Activated T-cell treated with anti-CD3 and anti-CD28 coated beads for 4 hours (primary cell): ENCODE measurements at places on chromosomes 4 and X.

DNA sequence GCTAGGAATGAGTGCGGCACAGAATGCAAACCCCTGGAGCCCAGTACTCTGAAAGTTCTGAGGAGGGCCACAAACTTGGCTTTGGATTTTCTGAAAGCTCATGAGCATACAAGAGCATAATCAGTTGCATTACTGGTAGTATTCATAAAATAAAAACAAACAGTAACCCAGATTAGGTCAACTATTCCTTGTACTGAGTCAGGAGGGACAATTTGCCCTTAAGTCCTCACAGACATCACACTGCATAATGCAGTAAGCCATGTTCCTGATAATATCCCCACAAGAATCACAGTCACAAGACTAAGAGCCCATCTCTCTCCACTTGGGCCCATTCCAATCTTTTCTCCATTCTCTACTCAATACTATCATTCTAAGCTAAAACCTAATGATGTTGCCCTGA lies 126.9 kb upstream of the NEIL3 start:
- DNase-seq, result no peak

GRCh38 chrX:33207056-33207455 lies 4.3 kb downstream of the DMD start:
- no peak for DNase-seq

DNA sequence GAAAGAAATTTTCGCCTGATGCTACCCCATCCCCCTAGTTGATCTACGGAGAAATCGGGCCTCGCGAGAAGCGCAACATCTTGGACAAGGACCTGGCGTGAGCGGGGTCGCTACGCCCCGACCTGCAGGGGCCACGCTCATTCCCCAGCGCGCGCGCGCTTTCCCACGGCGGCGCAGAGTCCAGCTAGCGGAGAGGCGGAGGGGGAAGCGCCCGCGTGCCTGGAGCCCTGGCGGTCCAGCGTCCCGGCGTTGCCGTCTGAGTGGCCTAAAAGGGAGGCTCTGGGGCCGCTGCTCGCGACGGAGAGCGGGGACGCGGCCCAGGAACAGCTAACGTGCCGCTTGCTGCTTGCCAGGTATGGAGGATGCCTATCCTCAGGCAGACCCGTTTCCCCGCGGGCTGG lies 6.0 kb upstream of the SOX3 start:
- no peak for DNase-seq

DNA sequence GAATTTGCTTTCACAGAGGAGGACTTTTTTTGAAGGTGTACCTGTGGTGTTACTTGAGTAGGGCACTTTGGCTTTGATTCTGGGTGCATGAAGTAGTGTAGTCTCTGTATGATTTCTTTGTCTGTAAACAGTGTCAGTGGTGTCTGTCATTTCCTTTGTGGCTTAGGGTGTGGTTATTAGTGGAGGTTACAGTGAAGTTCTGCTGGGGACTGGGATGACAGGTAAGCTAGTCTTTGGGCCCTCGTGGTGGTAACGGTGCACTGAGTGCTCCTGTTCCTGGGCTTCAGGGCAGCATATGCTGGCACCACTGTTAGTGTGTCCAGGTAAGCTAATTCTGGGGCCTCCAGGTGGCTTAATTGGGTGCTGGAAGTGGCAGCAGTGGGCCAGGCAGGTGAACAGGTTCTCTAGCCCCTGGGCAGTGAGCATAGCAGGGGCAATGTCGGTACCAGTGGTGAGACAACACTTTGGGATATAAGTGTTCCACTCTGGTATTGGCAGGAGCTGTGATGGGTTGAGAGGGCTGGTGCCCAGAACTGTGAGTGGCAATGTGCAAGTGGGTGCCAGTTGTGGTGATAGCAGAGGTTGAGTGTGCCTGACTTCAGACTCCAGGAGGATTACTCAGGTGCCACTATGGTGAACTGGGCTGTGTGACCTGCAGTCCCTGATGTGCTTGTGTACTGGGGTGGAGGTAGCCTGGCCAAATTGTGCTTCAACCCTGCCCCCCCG lies 26.0 kb upstream of the VSIG1 start:
- no peak for DNase-seq

DNA sequence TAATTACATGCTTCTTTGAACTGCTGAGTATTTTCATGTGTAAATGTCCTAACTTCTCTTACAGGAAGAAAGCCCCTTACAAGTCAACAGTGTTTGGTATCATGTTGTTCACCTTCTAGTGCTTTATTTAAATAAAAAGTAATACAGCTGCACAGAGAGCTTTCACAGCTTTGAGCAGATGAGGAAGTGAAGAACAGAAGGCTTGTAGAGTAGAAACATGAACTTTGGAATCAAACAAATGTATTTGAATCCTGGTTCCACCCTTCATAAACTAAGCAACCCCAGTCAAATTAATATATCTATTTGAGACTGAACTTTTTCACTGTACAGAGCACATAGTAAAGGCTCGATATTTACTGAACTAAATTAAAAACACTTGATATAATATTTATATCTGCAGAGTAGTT lies 120.5 kb downstream of the CAMK2D start:
- DNase-seq, result no peak

- no peak for DNase-seq
Observed at GRCh38 chrX:54715621-54716020, 82.4 kb downstream of the ITIH6 start.

- no peak for DNase-seq
Observed at GRCh38 chrX:147626605-147627004, 285.1 kb upstream of the FMR1 start.

DNA sequence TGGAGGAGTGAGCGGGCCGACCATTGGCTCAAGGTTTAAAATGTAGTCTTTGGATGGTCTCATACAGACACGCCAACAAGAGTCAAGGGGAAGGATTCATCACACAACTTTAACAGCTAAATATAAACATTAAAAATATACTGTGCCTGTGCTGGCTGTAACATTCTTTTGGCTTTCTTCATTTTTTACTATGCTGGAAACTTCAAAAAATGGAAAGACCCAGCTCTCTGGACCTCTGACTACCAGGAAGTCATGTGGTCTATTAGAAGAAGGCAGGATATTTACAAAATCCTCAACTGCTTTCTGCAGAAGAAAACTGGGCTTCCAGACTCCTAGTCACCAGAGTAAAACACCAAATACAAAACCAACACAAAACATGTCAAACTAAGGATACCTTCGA lies 49.8 kb upstream of the KLF3 start:
- no peak for DNase-seq

DNA sequence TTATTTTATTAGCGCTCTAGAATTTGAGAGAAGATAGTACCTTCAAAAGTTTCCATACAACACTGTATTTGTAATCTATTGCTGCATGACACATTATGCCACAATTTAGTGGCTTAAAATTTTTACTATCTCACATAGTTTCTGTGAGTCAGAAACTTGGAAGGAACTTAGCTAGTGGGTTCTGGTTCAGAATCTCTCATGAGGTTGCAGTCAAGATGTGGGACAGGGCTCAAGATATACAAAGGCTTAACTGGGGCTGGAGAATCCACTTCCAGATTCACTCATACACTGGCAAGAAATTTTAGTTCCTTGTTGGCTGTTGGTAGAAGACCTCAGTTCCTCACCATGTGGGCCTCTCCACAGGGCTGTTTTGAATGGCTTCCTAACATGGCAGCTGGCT lies 11.5 kb upstream of the C4orf54 start:
- no peak for DNase-seq

GRCh38 chr4:23333946-23334878 lies 555.6 kb downstream of the PPARGC1A start:
- peak; percentile 7 for DNase-seq

GRCh38 chr4:184728858-184729257 lies 5.0 kb downstream of the CENPU start:
- DNase-seq, result no peak
